ENCODE measurements at places on chromosomes 3 and 15.

GRCh38 chr3:3799173-3800079 lies at the start of gene LRRN1:
TSS of gene LRRN1 (plus strand) at chr3:3799431. CDS start at chr3:3844642, 45,211 bp downstream.
- DNase-seq = peak; percentile 74

GRCh38 chr3:21643752-21644151 lies 107.3 kb downstream of the ZNF385D start:
- DNase-seq = no peak

- DNase-seq = no peak
Measured at GRCh38 chr3:170180079-170180907, 1.2 kb downstream of the PHC3 start.

- DNase-seq = no peak
Measured at GRCh38 chr3:95899494-95899893, 914.9 kb upstream of the EPHA6 start.

DNA sequence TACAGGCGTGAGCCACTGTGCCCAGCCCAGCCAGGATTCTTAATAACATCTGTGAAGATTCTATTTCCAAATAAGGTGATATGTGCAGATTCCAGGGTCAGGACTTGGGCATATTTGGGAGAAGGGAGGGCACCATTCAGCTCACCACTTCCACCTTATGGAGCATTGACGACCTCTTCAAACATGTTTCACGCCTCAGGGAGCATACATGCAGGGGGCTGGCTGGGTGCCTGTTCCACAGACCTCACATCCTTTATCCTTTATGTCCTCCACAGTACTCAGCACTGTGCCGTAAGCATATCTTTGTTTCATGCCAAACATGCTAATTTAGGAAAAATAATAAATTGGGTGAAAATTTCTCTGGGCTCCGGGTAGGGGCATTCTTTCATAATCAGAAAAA lies 229.0 kb downstream of the THSD4 start:
- DNase-seq = no peak

DNA sequence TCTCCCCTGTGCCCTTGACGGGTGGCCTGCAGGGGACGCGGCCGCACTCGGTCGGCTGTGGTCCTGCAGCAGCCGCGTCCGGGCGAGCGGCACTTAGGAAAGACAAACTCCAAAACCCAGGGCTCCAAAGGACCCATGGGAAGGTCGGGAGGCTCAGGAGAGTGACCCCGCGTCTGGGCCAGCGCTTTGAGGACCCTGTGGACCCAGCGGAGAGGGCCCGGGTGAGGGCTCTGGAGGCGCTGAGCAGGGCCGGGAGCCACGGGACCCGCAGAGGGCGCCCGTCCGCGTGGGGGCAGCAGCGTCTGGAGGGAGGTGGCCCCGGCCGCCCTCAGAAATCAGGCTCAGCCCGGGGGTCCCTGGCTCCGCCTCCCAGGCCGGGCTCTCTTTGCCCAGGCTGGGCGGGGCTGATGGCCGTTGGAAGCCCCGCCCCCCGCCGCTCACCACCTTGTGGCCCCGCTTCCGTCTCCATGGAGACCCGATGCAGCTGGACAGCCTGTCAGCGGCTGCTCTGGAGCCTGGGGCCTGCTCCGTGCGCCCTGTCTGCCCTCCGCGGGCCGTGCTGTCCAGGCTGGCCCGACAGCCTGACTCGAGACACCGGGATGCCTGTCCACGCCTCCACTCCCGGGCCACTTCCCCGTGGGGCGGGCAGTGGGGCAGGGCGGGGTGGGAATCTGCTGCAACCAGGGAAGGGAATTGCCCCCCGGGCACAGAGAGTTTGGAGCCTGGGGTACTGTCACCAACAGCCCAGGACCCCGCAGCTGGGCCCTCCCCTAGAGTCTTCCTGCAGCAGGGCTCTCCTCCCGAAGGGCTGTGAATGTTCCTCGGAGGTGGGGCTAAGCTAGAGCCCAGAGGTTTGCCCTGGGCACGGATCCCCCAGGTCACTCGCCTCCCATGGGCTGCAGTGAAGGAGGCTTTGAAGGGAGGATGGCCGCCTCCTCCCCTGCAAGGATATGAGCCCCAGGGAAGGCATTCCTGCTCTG lies 34.8 kb upstream of the RPL32 start:
- no peak for DNase-seq

- DNase-seq = no peak
Measured at GRCh38 chr3:114707252-114707860, 413.5 kb downstream of the TIGIT start.

GRCh38 chr3:5510300-5510699 lies 322.8 kb downstream of the EDEM1 start:
- no peak for DNase-seq

DNA sequence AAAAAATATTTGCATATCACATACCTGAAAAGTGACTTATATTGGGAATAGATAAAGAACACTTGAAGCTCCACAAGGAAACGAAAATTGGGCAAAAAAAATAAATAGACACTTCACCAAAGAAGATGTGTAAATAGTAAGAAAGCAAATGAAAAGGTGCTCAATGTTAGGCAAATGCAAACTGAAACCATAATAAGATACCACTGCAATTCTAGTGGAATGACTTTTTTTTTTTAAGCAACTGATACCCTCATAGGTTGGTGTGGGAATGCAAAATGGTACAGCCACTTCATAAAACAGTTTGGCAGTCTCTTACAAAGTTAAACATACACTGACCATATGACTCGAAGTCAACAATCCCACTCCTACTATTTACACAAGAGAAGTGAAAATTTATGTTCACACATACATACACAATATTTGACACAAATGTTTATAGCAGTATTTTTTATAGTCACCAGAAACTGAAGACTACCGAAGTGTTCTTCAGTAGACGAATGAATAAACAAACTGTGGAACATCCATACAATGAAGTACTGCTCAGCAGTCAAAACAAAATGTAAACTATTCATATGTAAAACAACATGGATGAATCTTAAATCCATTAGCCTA lies 176.3 kb downstream of the ZMAT3 start:
- no peak for DNase-seq

DNA sequence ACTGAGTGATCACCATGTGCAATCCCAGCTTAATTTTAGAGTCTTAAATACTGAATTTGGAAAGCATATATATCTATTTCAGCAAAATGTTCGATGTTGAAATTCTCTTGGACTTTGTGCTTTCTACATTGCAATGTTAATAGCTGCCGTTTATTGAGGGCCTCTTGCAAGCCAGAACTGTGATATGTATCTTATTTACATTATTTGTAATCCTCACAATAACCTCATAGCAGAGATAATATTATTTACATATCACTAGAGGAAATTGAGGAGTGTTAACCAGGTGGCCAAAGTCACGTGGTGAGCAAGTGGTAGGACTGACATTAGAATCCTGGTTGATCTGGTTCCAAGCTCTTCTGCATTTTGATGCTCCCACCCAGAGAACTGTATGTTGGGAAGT lies 254.1 kb downstream of the SLC9A9 start:
- DNase-seq = no peak

DNA sequence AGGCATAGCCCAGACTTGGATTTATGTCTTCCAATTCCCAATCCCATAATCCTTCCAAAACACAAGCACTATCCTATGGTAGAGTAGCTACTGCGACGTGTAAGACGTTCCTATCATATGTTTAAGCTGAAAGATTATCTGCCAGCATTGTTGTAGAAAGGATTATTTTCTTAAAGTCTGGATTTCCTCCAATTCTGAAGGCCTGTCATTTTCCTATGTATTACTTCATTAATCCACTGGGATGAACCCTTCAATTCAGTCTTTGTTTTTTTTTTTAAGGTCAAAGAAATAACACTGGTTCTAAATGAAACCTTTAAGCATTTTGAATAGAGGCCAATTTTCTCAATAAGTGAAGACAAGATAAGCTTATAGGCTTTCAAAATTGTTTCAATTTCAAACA lies 289.0 kb downstream of the SLC9A9 start:
- DNase-seq = no peak

DNA sequence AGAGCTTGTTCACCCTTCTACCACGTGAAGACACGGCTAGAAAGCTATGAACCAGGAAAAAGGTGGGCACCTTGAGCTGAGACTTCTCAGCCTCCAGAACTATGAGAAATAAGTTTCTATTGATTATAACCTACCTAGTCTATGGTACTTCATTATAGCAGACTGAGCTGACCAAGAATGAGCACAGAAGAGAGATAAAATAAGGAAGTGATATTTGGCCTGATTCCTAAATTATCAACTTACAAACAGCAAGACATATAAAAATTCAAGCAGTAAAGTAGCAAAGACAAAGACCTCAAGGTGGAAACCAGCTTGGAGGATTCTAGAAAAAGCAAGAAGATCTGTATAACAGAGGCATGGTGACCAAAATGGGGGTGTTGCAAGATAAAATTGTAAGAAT lies 63.9 kb upstream of the OSTN start:
- DNase-seq = no peak

GRCh38 chr3:1766384-1766783 lies 332.3 kb upstream of the CNTN4 start:
- no peak for DNase-seq

- DNase-seq = no peak
Measured at GRCh38 chr3:111903067-111903511, 44.0 kb downstream of the PHLDB2 start.

- DNase-seq = no peak
Measured at GRCh38 chr15:62653122-62653521, 389.4 kb upstream of the TPM1 start.

DNA sequence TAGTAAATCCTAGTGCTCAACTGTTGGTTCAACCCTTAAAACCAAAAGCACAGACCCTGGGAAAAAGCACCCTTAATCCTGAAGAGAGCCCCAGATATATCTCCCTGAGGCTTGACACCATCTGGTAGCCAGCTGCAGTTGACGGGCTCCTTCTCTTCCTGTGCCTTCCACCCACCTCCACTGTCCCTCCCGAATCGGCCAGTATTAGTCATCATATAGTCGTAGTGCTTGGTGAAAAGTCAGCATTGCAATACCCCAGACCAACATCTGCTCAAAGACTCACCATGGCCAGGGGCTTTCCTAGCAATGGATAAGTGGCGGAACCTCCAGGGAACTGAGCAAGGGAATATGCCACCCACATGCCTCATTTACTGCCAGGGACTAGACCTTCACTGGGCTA lies 125.6 kb upstream of the CRBN start:
- no peak for DNase-seq

DNA sequence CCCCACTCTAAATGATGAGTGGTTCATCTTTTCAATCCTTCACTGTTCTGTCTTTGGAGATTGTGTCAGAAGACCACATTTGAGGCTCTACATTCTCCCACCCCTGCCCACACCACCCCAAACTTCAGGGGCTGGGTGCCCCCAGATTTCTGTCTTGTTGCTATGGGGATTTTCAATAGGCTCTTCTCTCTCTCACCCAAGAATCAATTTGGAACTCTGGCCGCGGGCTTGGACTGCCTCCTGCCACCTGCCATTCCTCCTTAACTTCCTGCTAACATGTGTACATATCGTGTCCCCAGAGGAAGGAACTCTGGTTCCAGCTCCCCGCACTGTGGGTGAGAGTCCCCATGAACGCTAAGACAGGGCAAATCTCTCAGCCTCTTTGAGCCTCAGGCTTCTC lies 67.4 kb upstream of the LARS2 start:
- DNase-seq = no peak

GRCh38 chr3:14879211-14879874 lies 60.6 kb downstream of the FGD5 start:
- DNase-seq = no peak

DNA sequence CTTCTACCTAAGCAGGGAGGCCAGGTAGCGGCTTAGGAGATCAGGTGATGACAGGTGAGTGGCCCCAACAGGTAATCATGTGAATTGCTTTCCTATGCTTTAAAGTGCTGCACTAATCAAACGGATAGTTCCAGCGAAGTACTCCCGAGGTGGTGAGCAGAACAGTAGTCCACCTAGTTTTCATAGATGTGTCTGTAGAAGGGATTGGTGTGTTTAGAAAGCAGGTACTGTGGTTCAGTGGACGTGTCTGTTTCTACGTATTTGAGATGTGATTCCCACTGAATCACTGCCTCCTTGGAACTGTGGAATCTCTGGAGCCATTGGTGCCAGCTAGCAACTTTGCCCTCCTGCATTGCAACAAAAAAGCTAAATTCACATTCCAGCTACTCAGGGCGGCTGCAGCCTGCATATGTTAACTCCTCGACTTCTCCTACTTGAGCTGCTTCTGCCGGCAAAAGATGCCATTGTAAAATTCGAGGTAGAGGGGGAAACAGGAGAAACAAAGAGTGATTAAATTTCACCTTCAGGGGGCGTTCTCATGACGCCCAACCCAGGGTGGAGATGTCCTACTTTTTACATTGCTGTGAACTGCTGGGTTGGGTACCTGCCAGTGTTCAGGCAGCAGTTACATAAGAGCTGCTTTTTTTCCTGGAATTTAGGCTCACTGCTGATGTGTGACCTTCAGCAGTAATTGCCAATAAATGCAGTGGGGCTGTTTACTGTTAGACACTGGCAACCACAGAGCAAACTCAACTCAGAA lies 227.3 kb downstream of the ITPR1 start:
- DNase-seq = peak; percentile 38

DNA sequence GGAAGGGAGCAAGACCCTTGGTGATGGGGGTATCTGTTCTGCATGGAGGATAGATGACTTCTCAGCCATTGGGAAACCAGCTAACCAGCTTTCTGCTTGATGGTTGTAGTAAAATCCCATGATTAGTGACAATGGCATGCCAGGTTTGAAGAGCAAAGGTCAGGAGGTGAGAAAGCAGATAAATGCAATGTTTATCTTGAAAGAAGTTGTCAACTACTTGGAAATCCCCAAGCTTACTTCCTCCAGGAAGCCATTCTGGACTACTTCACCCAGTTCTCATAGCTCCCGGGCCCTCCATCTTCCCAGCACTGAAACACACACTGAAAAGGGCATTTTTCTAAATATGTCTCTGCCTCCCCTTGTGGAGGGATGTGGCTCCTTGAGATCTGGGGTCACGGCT lies 51.3 kb downstream of the SMAD3 start:
- no peak for DNase-seq

- no peak for DNase-seq
Measured at GRCh38 chr3:73621388-73621787, 3.4 kb downstream of the PDZRN3 start.

DNA sequence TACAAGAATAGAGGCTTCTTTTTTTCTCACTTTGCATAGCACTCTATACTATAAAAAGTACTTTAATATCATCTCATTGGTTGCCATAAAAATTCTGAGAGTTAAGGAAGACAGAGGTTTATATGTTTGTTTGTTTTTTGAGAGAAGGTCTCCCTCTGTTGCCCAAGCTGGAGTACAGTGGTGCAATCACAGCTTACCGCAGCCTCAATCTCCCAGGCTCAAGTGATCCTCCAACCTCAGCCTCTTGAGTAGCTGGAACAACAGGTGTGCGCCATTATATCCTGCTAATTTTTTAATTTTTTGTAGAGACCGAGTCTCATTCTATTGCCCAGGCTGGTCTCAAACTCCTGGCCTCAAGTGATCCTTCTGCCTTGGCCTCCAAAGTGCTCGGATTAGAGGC lies 250.2 kb downstream of the LPP start:
- no peak for DNase-seq

DNA sequence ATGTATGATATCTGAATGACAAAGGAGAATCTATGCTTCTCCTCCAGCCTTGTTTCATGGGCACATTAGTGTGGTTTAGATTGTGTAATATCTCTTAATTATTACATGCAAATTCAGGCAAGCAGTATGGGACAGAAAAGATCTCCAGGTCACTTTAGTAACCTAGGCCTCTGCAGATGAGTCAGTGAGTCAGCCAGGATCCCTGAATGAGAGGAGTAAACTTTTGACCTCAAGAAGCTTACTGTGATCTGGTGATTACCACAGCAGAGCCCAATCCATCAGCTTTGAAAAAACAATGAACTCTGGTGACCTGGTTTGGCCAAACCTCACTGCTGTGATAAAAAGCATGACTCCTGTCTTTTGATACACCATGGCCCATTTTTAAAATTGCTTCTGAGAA lies 107.8 kb downstream of the LRRN1 start:
- no peak for DNase-seq
